ENCODE measurements at places on chromosomes 1 and 21. TPM values are rescaled to one million over a fixed set of nuclear protein-coding genes. Genes with fewer than 3 reads are reported as not detected.
A peak's percentile ranks its signal among the peaks of the same experiment; 100 is the strongest.

- H3K27ac ChIP-seq: no peak overlapping the region
- no peak overlapping the region for H3K4me3 ChIP-seq
- H3K4me1 ChIP-seq: no peaks in the 10 kb centered on the region
- H3K36me3 ChIP-seq: no peaks in the 10 kb centered on the region
Observed at GRCh38 chr1:181669246-181669645, 185.9 kb downstream of the CACNA1E start.

The GJA5 gene
- total RNA-seq: not detected

DNA sequence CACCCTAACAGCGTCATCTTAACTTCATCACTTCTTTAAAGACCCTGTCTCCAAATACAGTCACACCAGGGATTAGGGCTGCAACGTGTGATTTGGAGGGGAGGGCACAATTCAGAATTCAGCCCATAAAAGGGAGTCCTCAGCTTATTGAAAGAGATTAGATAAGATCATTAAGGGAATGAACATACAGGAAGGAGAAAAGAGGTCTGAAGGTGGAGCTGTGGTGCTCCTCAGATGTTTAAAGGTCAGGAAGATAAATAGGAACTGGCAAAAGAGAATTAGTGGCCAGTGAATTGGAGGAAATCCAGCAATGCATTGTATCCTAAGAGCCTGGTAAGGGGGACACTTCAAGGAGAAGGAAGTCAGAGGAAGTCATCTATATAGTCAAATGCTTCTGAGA lies 113.5 kb downstream of the PROX1 start:
- H3K27ac ChIP-seq: no peak overlapping the region
- no peak for DNase-seq
- H3K4me1 ChIP-seq: no peaks in the 10 kb centered on the region
- H3K4me3 ChIP-seq: no peak overlapping the region

DNA sequence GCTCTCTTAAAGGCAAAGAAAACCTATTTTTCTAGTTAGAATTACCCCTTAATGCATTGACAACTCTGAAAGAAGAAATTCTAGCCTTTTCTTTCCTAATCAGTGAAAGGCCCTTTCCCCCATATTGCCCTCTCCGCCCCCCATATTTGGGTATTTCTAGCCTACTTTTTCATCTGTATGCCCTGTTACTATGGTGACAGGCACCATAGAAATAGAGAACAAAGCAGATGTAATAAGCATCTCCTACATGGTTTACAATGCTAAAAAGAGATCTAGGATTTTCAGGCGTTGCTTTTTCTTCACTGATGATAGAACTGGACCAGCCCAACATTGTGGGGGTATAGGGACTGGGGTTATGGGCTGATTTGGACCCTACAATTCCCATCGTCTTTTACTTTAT lies 14.5 kb downstream of the LRRC8B start:
- no peaks in the 10 kb centered on the region for H3K27me3 ChIP-seq
- H3K4me3 ChIP-seq: no peak overlapping the region
- DNase-seq: no peak
- no peak overlapping the region for H3K27ac ChIP-seq
- peaks cover 20% of the 10 kb centered on the region for H3K4me1 ChIP-seq
- no peaks in the 10 kb centered on the region for H3K36me3 ChIP-seq

GRCh38 chr1:84245563-84245962 lies 55.9 kb upstream of the SAMD13 start:
- no peaks in the 10 kb centered on the region for H3K27me3 ChIP-seq
- no peak overlapping the region for H3K27ac ChIP-seq
- H3K4me3 ChIP-seq: no peak overlapping the region

The S100B gene
- not detected for total RNA-seq

- H3K4me3 ChIP-seq: no peak within 1 kb of the TSS
- H3K27ac ChIP-seq: no peak within 1 kb of the TSS
Observed at GRCh38 chr1:233904633-233905415, at the start of gene SLC35F3. SLC35F3 (plus strand) TSS chr1:233904676.

DNA sequence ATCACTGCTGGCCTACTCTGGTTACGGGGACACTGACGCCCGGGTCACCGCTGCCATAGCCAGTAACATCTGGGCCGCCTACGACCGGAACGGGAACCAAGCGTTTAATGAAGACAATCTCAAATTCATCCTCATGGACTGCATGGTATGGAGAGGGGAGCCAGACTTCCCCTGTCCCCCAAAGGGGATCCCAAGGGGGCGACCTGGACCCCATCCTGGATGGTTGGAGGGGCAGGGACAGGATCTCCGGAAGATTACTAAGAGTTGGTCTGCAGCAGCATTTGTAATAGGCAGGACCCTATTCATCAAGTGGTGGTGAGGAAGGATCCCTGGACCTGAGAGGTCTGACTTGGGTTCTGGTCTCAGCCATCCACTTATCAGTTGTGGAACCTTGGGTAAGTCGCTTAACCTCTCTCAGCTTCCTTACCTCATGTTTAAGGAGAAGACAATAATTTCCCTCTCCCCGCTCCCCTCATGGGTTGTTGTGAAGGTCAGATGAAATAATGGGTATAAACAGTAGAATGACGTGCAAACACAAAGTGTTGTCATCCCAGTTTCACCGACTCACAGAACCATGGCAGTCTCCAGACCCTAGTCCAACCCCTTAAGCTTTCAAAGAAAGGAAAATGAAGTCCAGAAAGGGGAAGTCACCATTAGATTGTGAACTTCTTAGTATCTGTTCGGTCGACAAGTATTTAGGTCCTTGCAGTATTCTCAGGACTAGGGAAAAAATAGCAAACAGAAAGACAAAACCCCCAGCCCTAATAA lies 883 bp downstream of the LAMTOR2 start:
- H3K36me3 ChIP-seq: no peaks in the 10 kb centered on the region
- peaks cover 17% of the 10 kb centered on the region for H3K4me1 ChIP-seq
- no peaks in the 10 kb centered on the region for H3K27me3 ChIP-seq
- H3K27ac ChIP-seq: peak overlapping the region; percentile 84
- no peak for DNase-seq

DNA sequence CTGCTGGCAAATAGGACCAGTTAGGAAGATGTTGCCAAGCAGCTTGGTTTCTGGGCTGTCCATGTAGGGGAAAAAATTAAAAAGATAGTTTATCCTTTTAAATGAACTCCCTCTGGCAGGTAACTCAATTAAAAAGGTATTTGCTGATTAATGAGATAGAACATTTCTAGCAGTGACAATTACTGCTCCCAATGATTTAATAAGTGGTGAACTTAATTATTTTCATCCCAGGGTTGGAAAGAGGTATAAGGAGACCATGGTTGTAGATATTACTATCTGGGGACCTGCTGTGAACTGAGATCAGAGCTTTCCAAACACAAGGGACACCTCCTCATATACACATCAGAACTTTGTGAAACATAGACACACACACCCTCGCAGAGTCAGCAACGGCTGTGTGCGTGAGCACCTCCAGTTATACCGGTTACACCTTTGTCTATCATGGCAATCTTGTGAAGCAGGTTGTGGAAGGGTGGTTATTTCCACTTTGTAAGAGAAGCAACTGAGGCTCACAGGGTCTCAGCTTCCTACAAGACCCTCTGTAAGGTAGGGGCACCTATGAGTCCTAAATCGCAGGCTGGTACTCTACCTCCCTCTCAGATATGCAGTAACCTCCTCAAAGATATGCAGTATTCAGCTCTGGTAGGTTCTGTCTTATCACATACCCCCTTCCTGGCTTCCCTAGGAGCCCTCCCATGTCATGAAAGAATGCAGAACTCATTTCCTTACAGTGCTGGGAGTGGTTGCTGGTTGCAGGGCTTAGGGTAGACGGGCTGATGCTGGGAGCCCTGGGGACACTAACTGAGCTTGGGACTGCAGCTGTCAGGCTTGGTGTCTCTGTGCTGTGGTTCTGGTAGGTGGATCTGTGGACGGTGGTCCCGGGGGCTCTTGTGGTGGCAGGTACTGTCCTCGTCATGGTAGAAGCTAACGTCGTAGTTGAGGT lies 18.5 kb upstream of the MAGOH start:
- no peak overlapping the region for H3K27ac ChIP-seq
- no peaks in the 10 kb centered on the region for H3K27me3 ChIP-seq
- no peaks in the 10 kb centered on the region for H3K4me1 ChIP-seq

DNA sequence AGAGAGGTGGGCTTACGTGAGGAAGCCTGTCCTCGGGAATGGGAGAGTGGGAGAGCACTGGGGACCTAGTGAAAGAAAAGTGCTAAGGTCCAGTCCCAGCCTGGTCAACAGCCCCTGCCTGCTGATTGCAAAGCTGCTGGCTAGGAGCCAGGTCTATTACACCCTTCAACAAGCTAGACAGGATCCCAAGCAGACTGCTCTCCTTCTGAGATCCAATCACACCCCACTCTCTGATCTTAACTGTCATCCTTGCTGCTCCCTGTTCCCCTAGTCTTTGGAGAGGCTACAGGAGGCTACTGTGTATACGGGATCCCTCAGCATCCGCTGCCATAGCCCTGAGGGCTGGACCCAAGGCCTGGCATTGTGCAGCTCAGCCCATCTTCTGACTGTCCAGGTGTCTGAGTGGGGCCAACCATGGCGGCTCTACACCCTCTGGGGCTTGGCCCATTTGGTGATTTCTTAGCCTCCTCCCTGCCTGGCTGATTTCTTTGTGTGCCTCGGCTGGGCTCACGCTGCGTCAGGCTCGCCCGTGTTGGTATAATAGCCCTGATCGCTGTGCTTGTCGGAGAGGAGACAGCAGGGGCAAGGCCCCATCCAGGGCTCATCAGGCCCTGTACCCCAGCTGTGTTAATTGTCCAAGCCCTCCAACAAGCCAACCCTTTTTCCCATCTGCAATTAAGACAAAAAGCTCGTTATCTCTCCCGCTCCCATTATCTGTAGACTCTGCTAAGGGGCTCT lies 43.9 kb downstream of the NAV1 start:
- H3K27me3 ChIP-seq: no peaks in the 10 kb centered on the region
- no peaks in the 10 kb centered on the region for H3K36me3 ChIP-seq
- no peak for DNase-seq
- no peak overlapping the region for H3K4me3 ChIP-seq
- no peak overlapping the region for H3K27ac ChIP-seq
- H3K4me1 ChIP-seq: no peaks in the 10 kb centered on the region

- H3K27ac ChIP-seq: no peak within 1 kb of the TSS
- H3K4me1 ChIP-seq: no peaks in the 10 kb centered on the region
- peaks cover 44% of the 10 kb centered on the region for H3K27me3 ChIP-seq
- no peak for DNase-seq
Observed at GRCh38 chr1:109466452-109467300, at the start of gene SYPL2. SYPL2 (plus strand) TSS chr1:109466546; CDS start chr1:109466844, 298 bp downstream.

- H3K4me3 ChIP-seq: no peak overlapping the region
- DNase-seq: no peak
- no peaks in the 10 kb centered on the region for H3K4me1 ChIP-seq
- no peaks in the 10 kb centered on the region for H3K27me3 ChIP-seq
- H3K27ac ChIP-seq: no peak overlapping the region
- no peaks in the 10 kb centered on the region for H3K36me3 ChIP-seq
Observed at GRCh38 chr1:247456914-247457639, 827 bp downstream of the OR2B11 start.

DNA sequence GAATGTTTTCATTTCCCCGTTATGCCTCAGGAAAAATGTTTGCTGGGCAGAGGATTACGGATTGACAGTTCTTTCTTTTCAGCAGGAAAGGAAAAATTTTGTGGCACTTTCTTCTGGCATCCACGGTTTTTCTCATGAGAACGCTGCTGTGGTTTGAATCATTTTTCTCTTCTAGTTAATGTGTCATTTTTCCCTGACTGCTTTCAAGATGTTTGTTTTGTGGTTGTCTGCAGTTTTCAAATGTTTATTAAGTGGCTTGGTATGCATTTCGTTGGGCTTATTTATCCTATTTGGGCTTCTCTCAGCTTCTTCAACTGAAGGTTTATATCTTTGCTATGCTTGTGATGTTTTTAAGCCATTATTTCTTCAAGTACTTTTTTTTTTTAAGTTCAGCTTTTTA lies 359.0 kb downstream of the RGS7 start:
- no peak overlapping the region for H3K27ac ChIP-seq
- H3K27me3 ChIP-seq: no peaks in the 10 kb centered on the region
- no peaks in the 10 kb centered on the region for H3K36me3 ChIP-seq
- DNase-seq: no peak
- no peak overlapping the region for H3K4me3 ChIP-seq

DNA sequence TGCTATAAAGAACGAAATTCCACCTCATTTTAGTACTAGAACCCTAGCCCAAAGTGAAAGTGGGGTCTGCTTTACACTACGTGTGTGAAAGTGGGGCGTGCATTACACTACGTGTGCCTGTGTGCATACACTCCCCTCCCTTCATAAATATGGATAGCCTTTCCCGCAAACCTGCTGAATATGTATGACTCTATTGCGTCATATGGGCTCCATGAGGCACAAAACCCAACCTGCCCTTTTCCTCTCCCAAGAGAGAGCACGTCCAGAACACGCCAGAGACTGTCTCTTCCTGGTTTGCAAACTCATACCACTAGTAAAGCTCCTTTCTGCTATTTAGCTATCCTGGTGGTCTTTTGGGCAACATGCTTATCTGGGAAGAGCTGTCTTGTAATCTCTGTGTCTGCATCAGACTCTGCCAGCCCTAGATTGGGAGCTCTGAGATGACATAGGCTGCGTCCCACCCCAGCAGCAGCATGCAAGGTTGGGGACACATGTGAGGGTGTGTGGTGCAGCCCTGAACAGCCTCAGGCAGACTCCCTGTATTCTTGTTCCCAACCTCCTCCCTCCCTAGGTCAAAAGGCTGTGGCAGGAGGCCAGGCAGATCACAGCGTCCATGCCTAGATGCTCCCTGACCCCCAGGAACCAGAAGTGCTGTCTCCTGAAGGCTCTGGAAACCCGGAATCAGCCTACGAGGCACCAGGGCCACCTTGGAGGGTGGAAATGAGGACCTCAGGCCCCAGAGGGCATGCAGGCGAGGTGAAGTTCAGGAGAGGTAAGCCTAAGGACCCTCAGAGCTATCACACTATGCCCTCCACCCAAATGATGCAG lies 12.3 kb upstream of the PADI1 start:
- no peak overlapping the region for H3K27ac ChIP-seq
- H3K4me3 ChIP-seq: no peak overlapping the region
- H3K36me3 ChIP-seq: no peaks in the 10 kb centered on the region
- H3K4me1 ChIP-seq: no peaks in the 10 kb centered on the region
- DNase-seq: no peak

GRCh38 chr1:239308701-239309333 lies 77.6 kb upstream of the CHRM3 start:
- no peak overlapping the region for H3K4me3 ChIP-seq
- no peaks in the 10 kb centered on the region for H3K27me3 ChIP-seq
- DNase-seq: peak; percentile 13
- no peak overlapping the region for H3K27ac ChIP-seq

The COA7 gene
- total RNA-seq: 2.9 TPM

The ATP5PB gene
- total RNA-seq: 103 TPM

The CCDC17 gene
- 7.6 TPM for total RNA-seq

GRCh38 chr1:213987422-213987926 lies 299 bp upstream of the PROX1 start:
- no peak overlapping the region for H3K27ac ChIP-seq
- peaks cover 36% of the 10 kb centered on the region for H3K4me1 ChIP-seq
- H3K27me3 ChIP-seq: peaks cover 66% of the 10 kb centered on the region
- no peak overlapping the region for H3K4me3 ChIP-seq
- no peaks in the 10 kb centered on the region for H3K36me3 ChIP-seq
- no peak for DNase-seq

The SCNM1 gene
- 57.4 TPM for total RNA-seq

DNA sequence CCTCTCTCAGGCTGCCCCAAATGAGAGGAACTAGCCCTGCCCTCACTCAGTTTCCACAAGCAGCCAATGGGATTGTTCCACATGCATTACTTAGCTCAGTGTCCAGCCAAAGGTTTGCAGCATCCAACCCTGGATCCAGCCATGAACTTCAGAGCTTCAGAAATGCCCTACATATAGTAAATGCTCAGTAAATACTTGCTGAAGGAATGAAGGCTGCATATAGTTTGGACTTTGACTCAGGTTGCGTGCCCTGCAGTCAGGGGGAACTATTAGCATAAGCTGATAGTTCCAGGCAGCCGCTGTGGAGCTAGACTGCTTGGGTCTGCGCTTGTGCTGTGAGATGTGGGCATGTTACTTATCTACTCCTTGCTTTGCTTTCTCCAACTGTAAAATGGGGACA lies 64.8 kb downstream of the NENF start:
- H3K4me1 ChIP-seq: no peaks in the 10 kb centered on the region
- DNase-seq: no peak
- H3K27me3 ChIP-seq: no peaks in the 10 kb centered on the region
- H3K36me3 ChIP-seq: no peaks in the 10 kb centered on the region
- H3K27ac ChIP-seq: no peak overlapping the region

Measured in CD4-positive, alpha-beta memory T cell (primary cell).